Activated CD8-positive, alpha-beta memory T cell treated with anti-CD3 and anti-CD28 coated beads, Interleukin-2, amount 50 U/mL, for 48 hours (primary cell): ENCODE measurements at places on chromosomes 6 and 20.

DNA sequence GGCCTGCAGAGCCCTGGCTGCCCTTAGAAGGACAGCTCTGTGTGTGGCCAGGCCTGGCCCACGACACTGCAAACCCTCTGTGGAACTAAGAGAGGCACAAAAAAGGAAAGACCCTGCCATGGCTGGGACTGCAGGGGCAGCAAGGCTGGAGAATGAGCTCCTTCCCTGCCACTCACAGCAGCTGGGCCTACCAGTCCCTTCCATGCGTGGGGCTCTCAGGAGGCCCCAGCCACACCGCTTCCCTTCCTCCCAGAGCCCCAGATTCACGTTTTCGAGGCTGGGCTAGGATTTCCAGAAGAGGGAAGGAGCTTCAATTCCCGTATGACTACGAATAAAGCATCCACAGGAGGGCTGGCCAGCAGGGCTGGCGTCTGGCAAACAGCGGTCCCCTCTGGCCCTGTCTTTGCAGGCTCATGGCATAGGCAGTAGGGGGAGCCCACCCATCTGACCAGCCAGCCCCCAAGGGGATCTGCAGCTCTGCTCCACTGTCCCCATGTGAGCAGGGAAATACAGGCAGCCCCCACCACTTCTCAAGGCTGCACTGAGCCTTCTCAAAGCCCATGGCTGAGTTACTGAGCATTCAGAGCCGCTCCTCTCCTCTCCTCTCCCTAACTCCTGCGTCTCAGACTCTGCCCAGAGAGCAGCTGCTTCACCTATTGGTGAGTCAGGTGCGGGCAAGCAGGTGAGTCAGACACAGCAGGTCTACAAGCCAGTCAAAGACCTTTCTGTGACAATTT lies 53.1 kb downstream of the NINL start:
- DNase-seq = no peak

- no peak for DNase-seq
These were observed 4.5 kb upstream of the SPDEF start for GRCh38 chr6:34560366-34561226.

DNA sequence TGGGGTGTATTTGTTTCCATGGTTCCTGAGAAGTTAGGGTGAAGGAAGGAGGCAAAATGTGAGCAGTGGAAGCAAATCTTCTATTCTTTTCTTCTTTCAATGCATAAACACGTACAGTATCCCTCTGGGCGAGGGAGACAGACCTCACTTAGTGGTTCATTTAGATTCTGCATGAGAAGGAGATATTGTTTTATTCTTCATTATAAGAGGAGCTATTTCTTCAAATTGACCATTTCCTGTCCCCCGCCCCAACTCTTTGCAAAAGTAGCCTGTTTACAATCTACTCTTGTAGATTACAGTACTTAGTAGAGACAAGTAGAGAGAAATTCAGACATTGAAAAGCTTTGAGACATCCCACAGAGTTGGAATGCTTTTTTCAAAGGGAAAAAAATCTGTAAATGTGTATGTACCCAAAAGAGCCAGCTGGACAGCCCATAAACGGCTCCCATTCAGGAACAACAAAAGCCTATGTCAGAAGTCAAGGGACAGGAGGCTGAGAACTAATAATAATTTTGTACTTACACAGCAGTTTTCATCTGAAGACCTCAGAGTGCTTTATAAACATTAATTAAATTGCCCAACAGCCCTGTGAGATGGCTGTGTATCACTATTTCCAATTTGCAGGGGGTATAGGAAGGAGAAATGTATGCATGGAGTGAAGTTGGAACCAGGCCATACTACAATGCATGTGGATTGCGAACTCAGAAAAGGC lies 23.9 kb downstream of the CD83 start:
- no peak for DNase-seq

DNA sequence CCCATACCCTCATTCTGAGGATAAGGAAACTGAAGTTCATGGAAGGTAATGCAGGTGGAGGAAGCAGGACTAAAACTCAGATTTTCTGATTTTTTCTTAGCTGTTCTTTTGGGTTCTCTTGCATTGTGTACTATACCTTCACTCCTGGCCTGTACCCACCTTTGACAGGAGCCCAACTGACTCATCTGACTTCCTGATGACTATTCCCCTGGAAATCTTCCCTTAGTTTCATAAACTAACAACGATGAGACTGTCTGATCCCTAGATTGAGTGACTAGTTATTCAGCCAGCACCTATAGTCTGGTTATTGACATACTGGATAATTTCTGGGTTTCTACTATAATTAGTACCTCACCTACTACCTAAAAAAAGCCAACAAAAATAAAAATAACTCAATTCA lies 10.1 kb downstream of the CRYBG1 start:
- no peak for DNase-seq

GRCh38 chr6:35475573-35475972 lies 7.4 kb downstream of the RPL10A start:
- no peak for DNase-seq

GRCh38 chr20:8234580-8234979 lies 102.5 kb downstream of the PLCB1 start:
- no peak for DNase-seq

- DNase-seq = no peak
These were observed 155.5 kb upstream of the SLC24A3 start for GRCh38 chr20:19056909-19057308.

DNA sequence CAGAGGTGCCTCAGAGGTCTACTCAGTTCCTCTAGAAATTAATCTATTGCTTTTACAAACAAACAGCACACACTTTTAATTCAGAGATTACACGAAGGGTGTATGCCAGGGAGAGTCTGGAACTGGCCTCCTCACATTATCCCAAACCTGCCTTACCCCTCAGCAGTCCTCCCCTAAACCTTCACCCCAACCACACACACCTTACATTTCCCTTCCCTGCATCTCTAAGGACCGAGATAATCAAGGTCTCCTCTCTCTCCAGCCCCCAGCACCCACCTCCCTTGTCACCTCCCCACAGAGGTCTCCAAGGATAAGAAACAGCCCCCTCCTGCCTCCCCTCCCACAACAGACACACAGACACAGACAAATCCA lies 6.1 kb downstream of the HLA-DRB1 start:
- no peak for DNase-seq

- no peak for DNase-seq
These were observed 151.1 kb downstream of the TMEM242 start for GRCh38 chr6:157172231-157172701.

DNA sequence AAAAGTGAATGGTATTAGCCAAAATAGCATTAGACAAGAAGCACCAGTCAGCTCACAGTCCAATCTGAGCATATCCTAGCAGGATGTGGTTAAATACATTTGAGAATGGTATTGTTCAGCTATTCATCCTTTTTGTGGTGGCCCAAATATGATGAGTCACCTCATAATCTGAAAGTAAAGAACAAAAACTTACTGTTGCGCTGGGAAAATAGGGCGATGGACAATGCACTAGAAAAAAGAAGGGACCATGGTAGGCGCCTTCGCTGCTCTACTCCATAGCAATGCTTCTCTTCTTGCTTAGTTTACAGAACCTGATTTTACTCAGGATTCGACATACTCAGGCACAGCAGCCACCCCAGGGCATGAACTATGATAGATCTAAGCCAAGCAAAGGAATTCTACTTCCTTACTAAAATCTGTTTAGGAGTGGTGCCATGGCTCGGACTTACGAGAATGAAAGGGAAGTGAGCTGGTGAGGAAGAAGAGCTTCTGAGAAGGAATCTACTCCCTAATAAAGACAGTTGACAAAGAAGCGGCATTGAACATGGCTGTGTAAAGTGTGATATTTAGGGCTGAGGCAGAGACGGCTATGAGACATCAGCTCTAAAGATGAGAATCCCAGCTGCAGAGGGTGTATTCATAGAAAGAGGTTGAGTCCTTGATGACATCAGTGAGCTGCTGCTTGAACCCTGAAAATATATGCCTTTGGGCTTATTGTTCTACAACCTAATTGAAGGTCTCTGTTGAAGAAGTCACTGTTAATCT lies 16.6 kb upstream of the FBXO9 start:
- no peak for DNase-seq

- DNase-seq = no peak
These were observed 244.3 kb downstream of the TSHZ2 start for GRCh38 chr20:53216478-53216855.

GRCh38 chr6:19759117-19759880 lies 77.9 kb upstream of the ID4 start:
- DNase-seq = no peak

DNA sequence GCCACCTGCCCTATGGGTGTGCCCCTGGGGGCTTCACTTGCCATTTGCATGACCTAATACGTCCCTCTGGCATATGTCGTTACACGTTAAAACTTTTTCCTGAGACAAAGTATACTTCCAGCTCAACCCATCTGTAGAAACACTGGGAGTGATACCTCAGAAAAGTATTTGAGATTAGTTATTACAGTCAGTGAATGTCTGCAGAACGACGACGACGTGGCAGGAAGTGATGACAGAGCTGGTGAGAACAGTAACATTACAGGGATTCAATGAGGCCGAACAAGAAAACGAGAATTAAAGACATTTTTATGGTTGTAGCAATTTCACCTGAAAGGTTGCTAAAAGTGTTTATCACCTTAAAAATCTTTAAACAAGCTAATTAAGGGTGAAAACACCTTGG lies 40.2 kb downstream of the SASH1 start:
- no peak for DNase-seq

DNA sequence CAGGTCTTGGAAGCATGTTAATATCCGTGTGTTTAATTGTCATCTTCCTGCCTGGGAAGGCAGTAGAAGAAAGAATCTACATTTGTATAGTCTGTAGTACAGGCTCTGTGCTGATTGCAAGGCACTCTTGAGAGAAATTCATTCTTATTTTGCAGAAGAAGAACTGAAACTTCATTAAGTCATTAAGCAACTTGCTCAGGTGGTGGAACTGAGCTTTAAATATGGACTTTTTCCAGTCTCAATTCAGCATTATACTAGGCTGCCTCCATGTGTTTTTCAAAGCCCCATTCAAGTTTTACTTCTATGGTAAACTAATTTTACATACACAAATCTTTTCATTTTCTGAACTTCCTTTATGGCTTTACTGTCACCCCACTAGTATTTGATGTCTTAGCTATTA lies 18.7 kb downstream of the ZNF451 start:
- no peak for DNase-seq

DNA sequence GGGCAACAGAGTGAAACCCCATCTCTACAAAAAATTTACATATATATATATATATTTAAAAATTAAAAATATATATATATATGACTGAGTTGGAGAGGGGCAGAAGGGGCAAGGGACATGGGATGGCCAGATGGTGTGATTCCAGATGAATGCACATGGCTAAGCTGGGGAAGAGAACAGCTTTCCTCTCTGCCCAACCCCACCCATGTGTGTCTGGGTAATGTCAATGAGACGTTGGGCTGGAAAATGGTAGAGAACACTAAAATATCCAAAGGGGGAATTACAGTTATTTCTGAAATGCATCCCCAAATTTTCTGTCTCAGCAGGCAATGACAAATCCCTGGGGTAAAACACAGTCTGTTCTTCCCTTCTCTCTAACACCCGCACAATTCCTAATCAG lies 31.2 kb upstream of the CCND3 start:
- no peak for DNase-seq

- no peak for DNase-seq
These were observed 191.3 kb downstream of the EPM2A start for GRCh38 chr6:145544041-145544440.

GRCh38 chr6:26045928-26046368 lies 41.3 kb upstream of the HFE start:
- no peak for DNase-seq

DNA sequence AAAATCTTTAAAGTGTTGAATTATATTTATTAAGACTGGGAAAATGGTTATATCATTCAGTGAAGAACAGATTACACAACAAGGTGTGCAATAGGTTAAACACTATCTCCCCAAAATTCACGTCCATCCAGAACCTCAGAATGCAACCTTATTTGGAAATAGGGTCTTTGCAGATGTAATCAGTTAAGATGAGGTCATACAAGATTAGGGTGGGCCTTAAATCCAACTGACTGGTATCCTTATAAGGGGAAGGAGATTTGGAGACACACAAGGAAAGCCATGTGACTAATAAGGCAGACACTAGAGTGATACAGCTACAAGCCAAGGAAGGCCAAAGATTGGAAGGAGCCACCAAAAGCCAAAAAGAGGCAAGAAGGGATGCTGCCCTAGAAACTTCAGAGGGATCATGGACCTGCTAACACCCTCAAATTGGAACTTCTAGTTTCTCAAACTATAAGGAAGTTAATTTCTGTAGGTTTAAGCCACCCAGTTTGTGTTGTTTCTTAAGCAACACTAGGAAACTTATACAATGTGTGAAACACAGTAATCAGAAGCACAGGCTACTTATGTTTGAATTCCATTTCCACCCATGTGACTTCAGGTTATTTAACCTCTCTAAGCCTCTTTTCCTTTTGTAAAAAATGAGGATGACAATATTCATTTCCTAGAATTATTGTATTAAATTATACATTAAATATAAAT lies 16.9 kb downstream of the ILRUN start:
- DNase-seq = no peak

DNA sequence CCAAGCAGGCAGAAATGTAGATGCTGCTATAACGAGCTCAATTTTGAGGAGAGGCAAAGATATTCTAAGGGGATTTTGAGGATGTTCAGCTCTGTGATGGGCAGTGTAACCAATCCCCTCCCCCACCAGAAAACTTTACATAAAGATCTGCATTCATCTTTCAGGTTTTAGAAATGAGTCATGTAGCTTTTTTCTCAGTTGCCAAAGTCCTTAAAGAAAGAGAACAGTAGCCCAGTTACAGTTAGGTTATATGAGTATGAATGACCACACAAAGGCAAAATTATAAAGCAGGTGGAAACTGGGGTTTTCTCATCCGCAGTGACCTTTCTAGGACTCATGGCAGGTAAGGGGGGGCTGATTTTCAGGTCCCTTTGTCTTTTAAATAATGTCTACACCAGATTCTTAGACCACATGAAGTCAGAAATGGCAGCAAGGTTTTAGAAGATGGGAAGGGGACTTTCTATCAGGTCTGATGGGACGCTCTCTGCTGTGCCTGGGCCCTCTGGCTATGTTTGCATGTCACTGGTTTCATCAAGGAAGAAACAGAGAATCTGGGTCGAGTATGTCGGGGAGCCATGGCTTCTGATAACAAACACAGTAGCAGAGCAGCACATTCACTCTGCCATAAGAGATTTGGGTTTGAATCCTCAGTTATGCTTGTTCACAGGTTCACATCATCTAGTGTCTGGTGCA lies 94.7 kb downstream of the CLIC5 start:
- DNase-seq = no peak

- no peak for DNase-seq
These were observed 37.7 kb upstream of the PXDC1 start for GRCh38 chr6:3789018-3789895.

DNA sequence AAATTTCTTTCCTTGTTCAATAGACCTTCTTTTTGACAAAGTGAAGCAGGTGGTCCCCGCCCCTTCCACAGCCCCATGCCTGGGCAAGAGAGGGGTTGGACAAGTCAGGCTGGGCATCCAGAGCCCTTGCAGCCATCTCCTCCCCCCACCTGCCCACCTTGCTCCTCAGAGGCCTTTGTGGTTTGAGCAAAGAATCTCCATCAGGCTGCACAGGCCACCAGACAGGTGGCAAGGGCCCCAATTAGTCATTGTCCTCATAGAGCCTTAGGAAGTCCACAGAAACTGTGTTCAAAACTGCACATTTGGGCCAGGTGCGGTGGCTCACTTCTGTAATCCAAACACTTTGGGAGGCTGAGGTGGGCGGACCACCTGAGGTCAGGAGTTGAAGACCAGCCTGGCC lies 1.5 kb upstream of the MAPK13 start:
- DNase-seq = no peak
